ENCODE measurements at places on chromosomes 7 and 10. TPM values are rescaled to one million over a fixed set of nuclear protein-coding genes. Genes with fewer than 3 reads are reported as not detected.

CLDN4 gene
- total RNA-seq = 1.0 TPM

EPO gene
- not detected for total RNA-seq

GTPBP10 gene
- 38.8 TPM for total RNA-seq

TCAF2 gene
- 0.27 TPM for total RNA-seq

ALOX5 gene
- 139 TPM for total RNA-seq

SLC26A3 gene
- total RNA-seq = not detected

- no peak for DNase-seq
Observed at GRCh38 chr10:119162452-119163092, 2.9 kb downstream of the SFXN4 start.

GRCh38 chr10:60461688-60462087 lies 72.0 kb upstream of the ANK3 start:
- DNase-seq = no peak

GRCh38 chr7:55493408-55493807 lies 78.9 kb downstream of the VOPP1 start:
- no peak for DNase-seq

- DNase-seq = no peak
Observed at GRCh38 chr10:119595134-119595675, 1.6 kb downstream of the TIAL1 start.

DNA sequence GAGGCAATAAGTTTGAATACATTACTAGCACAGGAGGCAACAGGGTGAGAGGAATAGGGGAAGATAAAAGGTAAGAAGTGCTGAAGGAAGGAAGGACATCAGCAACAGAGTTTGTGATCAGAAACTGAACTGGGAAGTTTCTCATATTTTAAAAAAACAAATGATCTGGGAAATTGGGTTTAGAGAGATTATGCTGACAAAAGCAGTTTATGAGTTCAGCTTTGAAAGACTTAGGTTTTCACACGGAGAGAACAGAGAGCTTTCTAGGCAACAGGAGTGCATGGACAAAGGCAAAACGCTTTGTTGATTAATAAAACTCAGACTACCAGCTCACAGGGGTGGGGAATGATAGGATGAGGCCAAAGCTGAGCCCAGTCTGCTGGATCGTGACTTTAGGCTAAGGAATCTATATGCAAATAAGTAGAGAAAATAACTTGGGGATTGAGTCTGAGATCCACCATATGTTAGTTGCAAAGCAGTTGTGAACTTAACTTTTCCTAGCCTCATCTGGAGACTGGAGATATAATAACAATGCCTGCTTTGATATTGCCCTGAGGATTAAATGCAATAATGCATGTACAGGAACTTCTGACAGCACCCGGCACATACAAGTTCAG lies 4.2 kb downstream of the OSBPL3 start:
- DNase-seq = no peak

DNA sequence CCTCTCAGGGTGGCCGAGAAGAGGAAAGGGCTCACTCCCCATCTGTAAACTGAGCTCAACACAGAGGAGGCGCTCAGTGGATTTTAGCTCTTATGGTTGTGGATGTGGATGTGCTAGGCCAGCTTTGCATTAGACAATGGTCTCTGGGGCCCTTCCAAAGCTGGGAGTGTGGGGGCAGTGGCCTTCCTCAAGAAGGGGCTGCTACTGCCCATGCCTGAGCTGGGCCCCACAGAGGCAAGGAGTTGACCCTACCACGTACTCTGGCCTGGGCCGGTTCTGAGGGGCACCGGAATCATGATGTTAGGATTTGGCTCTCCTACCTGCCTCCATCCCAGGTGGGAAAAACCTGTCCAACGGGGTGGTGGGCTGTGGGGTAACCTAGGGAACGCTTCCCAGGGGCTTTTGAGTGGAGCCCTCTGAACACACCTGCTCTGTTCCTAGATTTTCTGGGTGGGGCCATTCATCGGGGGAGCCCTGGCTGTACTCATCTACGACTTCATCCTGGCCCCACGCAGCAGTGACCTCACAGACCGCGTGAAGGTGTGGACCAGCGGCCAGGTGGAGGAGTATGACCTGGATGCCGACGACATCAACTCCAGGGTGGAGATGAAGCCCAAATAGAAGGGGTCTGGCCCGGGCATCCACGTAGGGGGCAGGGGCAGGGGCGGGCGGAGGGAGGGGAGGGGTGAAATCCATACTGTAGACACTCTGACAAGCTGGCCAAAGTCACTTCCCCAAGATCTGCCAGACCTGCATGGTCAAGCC lies 11.5 kb downstream of the AQP1 start:
- DNase-seq = no peak

- DNase-seq = no peak
Observed at GRCh38 chr7:157641866-157642265, 305.1 kb downstream of the DNAJB6 start.

- DNase-seq = no peak
Observed at GRCh38 chr7:112933598-112933997, 143.4 kb upstream of the TMEM168 start.

DNA sequence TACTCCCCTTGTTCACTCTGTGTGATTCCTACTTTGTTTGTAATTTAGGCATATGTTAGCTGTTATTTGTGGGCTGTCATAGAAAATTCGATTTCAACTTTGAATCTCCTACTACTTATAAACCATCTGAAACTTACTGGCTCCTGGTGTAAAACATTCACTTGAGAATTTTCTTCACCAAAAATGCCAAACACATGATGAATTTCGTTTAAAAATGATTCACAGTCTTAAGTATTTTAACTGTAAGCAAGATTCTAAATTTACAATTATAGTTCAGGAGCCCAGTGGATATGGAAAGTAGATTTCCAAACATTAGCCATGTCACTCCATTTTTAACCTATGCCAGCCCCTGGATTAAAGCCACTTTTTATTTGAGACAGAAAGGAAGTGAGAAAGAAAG lies 3.1 kb downstream of the CPED1 start:
- DNase-seq = no peak

DNA sequence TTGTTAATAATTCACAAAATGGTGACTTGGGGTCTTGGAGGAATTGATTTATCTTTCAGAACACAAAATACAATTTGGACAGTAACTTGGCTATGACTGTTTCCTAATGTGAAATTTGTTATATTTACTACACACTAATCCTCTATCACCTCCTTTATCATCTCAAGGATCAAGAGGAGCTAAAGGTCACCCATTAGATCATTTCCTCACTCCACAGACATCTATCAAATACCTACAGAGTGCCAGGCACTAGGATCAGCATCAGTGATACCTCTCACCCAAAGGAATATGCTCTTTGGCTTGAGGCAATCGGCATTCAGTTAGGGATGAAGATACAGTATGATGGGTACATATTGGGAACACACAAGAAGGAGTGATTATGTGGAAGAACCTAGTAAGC lies 132.1 kb downstream of the INHBA start:
- DNase-seq = no peak

GRCh38 chr7:29337546-29338116 lies 143.1 kb downstream of the CHN2 start:
- DNase-seq = no peak

DNA sequence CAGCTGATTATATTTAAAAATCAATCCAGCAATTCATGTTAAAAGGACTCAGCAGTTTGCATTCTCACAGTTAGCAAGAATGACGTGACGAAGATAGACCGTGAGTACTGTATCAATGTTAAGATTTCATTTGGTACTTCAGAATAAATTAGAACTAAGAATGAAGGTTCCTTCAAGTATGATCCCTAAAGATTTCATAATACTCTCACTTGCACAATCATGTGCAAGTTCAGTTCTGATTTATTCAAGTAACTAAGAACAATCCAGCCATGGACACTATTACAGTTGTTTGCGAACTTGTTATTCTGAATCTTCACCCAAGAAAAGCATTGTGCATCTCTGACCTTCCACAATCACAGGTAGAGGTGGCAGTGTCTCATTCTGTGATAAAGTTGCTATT lies 7.7 kb downstream of the RHEB start:
- no peak for DNase-seq

GRCh38 chr10:111087331-111087756 lies 10.5 kb downstream of the ADRA2A start:
- DNase-seq = no peak

GRCh38 chr7:148979827-148980226 lies 48.5 kb downstream of the PDIA4 start:
- no peak for DNase-seq

GRCh38 chr10:124125305-124126116 lies 32.1 kb upstream of the CHST15 start:
- DNase-seq = peak; percentile 82

- no peak for DNase-seq
Observed at GRCh38 chr10:79293841-79294581, 53.3 kb upstream of the PPIF start.

DNA sequence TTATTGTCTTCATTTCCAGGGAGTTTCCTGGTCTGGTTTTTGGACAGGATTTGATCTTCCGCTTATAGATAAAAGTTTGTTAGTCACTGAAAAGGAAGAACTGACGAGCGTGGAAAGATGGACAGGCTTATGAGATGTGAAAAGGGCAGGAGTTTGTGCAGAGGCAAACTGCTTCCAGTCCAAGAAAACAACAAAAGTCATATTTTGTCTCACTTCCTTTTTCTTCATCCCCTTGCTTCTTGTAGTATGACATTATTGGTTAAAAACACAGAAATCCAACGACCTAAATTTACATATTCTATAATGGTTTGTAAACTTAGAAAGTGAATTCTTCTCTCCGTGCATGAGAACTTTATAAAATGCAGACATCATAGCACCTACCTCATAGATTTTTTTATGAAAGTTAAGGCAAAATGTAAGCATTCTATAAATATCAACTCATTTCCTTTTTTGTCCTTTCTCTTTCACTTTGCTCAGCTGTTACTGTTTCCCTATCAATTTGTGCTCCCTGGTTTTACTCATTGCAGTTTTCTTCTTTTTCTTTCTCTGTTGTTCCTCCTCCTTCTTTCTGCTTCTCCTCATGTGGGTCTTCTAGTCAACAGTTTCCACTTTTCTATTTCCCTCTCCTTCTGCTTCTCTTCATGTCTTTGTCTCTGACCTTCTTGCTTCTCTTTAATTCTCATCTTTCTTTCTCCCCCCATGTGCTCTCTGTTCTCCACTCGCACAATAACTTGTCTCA lies 370.2 kb downstream of the ARL4A start:
- DNase-seq = peak; percentile 40
